ENCODE measurements at places on chromosomes 1 and 21. TPM values are rescaled to one million over a fixed set of nuclear protein-coding genes. Genes with fewer than 3 reads are reported as not detected.
A peak's percentile ranks its signal among the peaks of the same experiment; 100 is the strongest.

- no peak overlapping the region for H3K4me3 ChIP-seq
- no peak for DNase-seq
- H3K27ac ChIP-seq, result no peak overlapping the region
- no peaks in the 10 kb centered on the region for H3K27me3 ChIP-seq
- no peaks in the 10 kb centered on the region for H3K36me3 ChIP-seq
- H3K4me1 ChIP-seq, result no peaks in the 10 kb centered on the region
Measured at GRCh38 chr1:15326691-15327588, 79.9 kb downstream of the FHAD1 start.

- no peak for DNase-seq
- no peaks in the 10 kb centered on the region for H3K4me1 ChIP-seq
- no peak overlapping the region for H3K4me3 ChIP-seq
- H3K27me3 ChIP-seq, result no peaks in the 10 kb centered on the region
- H3K27ac ChIP-seq, result no peak overlapping the region
Measured at GRCh38 chr1:154386643-154387352, 18.3 kb upstream of the IL6R start.

DNA sequence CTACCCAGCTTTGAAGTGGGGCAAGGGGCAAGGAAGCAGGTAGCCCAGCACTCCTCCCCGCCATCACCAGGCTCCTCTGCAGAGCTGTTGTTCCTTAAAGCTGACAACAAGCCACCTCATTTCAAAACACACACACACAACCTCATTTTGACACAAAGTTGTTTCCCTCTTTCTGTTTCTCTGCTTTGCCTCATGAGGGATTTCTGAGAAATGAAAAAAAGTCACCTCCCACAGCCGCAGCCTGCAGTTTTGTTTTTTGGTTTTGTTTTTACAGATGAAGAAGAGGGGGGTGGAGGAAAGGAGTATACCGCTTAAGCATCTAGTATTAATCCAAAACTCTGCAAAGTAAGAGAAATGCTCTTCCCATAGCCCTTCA lies 12.1 kb downstream of the MCL1 start:
- peak overlapping the region; percentile 35 for H3K4me3 ChIP-seq
- no peaks in the 10 kb centered on the region for H3K36me3 ChIP-seq
- H3K27ac ChIP-seq, result peak overlapping the region; percentile 100
- no peak for DNase-seq
- peaks cover 41% of the 10 kb centered on the region for H3K4me1 ChIP-seq

GRCh38 chr1:41847733-41848132 lies 71.0 kb downstream of the HIVEP3 start:
- no peak overlapping the region for H3K27ac ChIP-seq
- H3K36me3 ChIP-seq, result no peaks in the 10 kb centered on the region
- H3K4me1 ChIP-seq, result no peaks in the 10 kb centered on the region
- no peaks in the 10 kb centered on the region for H3K27me3 ChIP-seq

- H3K4me1 ChIP-seq, result no peaks in the 10 kb centered on the region
- H3K36me3 ChIP-seq, result no peaks in the 10 kb centered on the region
- H3K27ac ChIP-seq, result no peak overlapping the region
- no peak overlapping the region for H3K4me3 ChIP-seq
- H3K27me3 ChIP-seq, result no peaks in the 10 kb centered on the region
Measured at GRCh38 chr1:93820554-93821422, 58.2 kb downstream of the DNTTIP2 start.

The NGF gene
- total RNA-seq, result 1.1 TPM

The NLRP3 gene
- total RNA-seq, result 1.4 TPM

DNA sequence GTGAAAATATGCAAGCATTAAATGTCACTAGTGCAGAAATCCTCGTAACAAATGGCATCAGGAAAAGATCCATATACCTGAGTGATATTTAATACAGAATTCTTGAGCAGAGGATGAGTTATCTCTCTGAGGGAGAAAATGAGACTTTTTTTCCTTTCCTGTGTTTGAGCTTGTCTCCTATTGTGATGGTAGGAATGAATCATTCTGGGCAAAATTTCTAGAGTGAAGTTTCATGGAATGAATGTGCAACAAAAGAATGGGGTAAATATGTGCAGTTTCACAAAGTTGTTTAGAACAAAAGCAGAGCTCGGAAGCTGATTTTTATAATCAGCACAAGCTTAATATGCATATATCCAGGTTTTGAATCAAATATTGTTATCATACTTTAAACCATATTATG lies 4.6 kb downstream of the CTPS1 start:
- H3K27ac ChIP-seq, result peak overlapping the region; percentile 35
- no peaks in the 10 kb centered on the region for H3K36me3 ChIP-seq
- H3K4me1 ChIP-seq, result no peaks in the 10 kb centered on the region
- no peak for DNase-seq
- H3K4me3 ChIP-seq, result no peak overlapping the region
- no peaks in the 10 kb centered on the region for H3K27me3 ChIP-seq

The LCE2B gene
- total RNA-seq, result not detected

DNA sequence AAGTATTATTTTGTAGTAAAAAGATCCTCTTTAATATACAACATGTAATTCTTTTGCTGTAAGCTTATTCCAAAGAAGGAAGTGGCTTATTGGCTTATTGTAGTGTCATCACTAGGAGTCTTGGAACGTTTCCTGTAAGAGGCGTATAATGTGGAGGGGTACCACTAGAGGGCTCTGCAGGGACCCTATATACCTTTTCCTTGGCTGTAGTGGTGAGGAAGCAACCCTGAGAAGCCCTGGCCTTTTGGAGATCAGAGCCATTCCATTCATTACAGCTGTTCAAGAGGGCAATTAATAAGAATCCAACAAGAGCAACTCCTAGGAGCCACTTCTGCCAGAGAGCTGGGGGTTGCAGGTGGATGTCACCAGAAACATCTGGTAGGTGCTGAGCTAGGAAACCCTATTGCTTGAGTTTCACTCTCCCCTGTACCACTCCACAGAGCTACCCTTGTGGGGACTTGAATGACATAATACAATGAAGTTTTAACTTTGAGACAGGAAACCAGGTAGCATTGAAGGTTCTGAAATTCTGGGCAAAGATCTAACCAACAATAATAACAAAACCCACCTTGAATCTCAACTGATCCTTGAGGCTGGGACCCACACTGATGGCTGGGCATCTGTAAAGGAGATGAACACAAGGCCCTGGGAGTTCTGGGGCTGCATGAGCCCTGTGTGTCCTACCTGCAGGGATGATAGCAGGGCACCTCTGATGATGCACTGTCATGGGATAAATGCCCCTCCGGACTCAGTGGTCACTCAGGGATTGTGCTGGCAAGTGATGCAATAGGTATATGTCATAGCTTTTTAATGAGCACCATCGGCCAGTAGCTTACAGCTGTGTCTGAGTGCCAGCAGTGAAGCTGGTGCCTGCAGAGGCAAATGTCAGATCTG lies 160.2 kb upstream of the COA6 start:
- H3K4me3 ChIP-seq, result no peak overlapping the region
- H3K36me3 ChIP-seq, result no peaks in the 10 kb centered on the region
- DNase-seq, result no peak
- no peaks in the 10 kb centered on the region for H3K4me1 ChIP-seq
- no peaks in the 10 kb centered on the region for H3K27me3 ChIP-seq

- no peak overlapping the region for H3K27ac ChIP-seq
- H3K27me3 ChIP-seq, result no peaks in the 10 kb centered on the region
- H3K4me3 ChIP-seq, result no peak overlapping the region
- no peaks in the 10 kb centered on the region for H3K4me1 ChIP-seq
- no peak for DNase-seq
- H3K36me3 ChIP-seq, result no peaks in the 10 kb centered on the region
Measured at GRCh38 chr1:207268337-207268736, 53.1 kb upstream of the CD55 start.

DNA sequence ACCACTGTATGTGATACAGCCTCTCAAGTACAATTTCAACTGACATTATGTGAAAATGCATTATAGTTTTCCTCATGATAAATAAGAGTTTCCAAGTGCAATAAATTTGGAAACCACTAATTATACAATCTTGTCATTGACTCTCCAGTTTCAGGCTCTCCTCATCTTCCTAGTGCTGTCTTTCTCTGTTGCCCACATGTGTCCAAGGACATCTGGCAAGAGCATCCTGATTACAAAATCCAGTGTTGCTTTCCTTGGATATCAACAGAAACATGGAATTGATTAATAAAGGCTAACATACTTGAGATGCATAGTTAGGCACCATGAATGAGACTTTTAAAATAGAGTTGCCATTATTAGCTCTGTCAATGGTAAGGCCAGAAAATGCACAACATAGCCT lies 15.6 kb upstream of the MAP10 start:
- H3K27me3 ChIP-seq, result no peaks in the 10 kb centered on the region
- DNase-seq, result no peak
- H3K27ac ChIP-seq, result no peak overlapping the region
- no peaks in the 10 kb centered on the region for H3K4me1 ChIP-seq
- no peak overlapping the region for H3K4me3 ChIP-seq

GRCh38 chr1:193310564-193310963 lies 124.2 kb upstream of the B3GALT2 start:
- H3K27ac ChIP-seq, result peak overlapping the region; percentile 46
- no peaks in the 10 kb centered on the region for H3K27me3 ChIP-seq
- H3K4me3 ChIP-seq, result no peak overlapping the region

DNA sequence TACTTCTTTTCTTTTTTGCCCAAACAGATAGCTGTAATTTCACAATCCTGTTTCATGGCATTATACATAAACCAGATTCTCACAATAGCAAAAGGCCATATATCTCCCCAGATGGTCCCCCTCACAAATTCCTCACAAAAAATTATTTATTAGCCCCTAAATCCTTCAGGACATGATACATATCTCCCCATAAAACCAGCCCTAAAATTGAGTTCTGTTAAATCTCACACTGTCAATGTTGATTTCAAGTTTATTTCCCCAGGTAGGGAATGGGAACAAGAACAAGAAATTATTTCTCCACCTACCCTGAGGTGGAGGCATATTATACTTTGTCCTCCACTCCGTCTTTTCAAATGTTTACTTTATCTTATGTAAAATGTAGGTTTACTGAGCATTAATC lies 163.4 kb upstream of the CHRM3 start:
- no peaks in the 10 kb centered on the region for H3K4me1 ChIP-seq
- no peak overlapping the region for H3K27ac ChIP-seq
- H3K36me3 ChIP-seq, result no peaks in the 10 kb centered on the region
- DNase-seq, result no peak

DNA sequence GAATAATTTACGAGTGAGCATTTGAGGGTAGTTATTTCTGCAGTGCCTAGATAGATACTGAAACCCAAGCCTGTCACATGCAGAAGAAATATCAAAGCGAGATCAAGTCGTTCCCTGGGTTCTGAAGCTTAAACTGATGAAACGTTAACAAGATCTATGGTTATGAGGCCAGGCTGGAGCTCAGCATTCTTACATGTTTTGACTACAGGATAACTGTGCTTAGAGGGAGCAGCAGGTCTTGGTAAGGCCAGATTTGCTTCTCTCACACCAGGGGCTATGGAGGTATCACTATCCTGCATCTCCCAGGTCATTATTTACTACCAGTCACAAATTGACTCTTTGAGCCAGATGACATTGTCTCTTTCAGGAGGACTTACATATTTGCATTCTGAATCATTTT lies 1401.4 kb upstream of the PRMT6 start:
- H3K4me3 ChIP-seq, result no peak overlapping the region
- no peak overlapping the region for H3K27ac ChIP-seq
- H3K36me3 ChIP-seq, result no peaks in the 10 kb centered on the region
- H3K27me3 ChIP-seq, result no peaks in the 10 kb centered on the region
- no peak for DNase-seq

- no peak overlapping the region for H3K4me3 ChIP-seq
- H3K27me3 ChIP-seq, result no peaks in the 10 kb centered on the region
- no peak overlapping the region for H3K27ac ChIP-seq
- peaks cover 20% of the 10 kb centered on the region for H3K4me1 ChIP-seq
Measured at GRCh38 chr1:21619375-21619947, 49.7 kb downstream of the RAP1GAP start.

GRCh38 chr1:61904354-61904753 lies 162.1 kb downstream of the PATJ start:
- no peak overlapping the region for H3K27ac ChIP-seq
- no peaks in the 10 kb centered on the region for H3K36me3 ChIP-seq
- H3K4me1 ChIP-seq, result no peaks in the 10 kb centered on the region
- no peak for DNase-seq
- no peak overlapping the region for H3K4me3 ChIP-seq

The TBX19 gene
- total RNA-seq, result 1.9 TPM

- H3K4me3 ChIP-seq, result peak overlapping the region; percentile 90
- no peaks in the 10 kb centered on the region for H3K27me3 ChIP-seq
- peaks cover 5% of the 10 kb centered on the region for H3K4me1 ChIP-seq
- H3K36me3 ChIP-seq, result no peaks in the 10 kb centered on the region
- peak overlapping the region; percentile 90 for H3K27ac ChIP-seq
Measured at GRCh38 chr1:94538243-94538827, 3.2 kb downstream of the F3 start.

DNA sequence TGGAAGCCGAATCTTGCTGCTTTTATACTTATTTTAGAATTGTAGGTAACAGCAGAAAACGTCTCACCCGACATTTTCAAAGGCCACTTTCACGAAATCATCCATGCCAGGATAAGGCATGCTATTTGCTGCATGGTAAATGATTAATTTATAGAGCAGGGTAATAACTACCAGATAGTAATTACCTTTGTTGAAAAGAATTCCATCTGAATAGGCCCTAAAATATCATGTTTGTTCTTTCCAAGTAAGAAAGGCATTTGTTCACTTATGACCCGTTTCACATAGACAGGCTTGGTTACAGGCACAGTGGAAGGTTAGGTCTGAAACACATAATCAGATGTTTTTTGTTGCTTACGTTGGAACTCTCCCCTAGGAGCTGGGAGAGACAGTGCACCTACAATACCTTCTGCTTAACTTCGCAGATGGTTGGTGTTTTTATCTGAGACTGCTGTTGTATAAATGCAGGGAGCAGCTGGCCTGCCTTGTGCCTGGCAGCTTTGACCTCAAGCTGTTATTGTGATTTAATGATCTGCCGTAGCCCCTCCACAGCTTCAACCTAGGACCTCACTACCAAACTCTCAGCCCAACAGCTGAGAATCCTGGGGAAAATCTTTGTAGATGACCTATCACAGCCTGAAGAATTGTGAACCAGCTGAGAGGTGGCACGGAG lies 1.6 kb downstream of the SLC44A3 start:
- DNase-seq, result no peak
- H3K36me3 ChIP-seq, result no peaks in the 10 kb centered on the region
- H3K4me1 ChIP-seq, result peaks cover 4% of the 10 kb centered on the region
- H3K27me3 ChIP-seq, result no peaks in the 10 kb centered on the region

DNA sequence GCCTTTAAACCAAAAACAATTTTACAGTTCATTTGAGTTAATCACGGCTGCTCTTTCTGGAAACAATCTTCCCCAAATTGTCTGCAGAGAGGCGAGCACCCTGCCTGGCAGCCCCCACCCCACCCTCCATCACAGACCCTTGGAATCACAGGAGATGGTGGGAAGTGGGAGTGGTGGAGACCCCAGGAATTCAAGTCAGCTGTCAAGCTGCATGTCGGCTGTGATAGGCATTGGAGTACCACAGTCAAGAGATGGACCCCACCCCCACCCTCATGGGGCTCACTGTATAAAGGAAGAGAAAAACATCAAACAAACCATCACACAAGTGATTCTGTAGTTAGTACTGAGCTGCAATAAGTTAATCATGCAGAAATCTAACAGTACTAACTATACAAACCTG lies 360.4 kb downstream of the MATN1 start:
- no peak for DNase-seq
- H3K27me3 ChIP-seq, result no peaks in the 10 kb centered on the region
- no peaks in the 10 kb centered on the region for H3K4me1 ChIP-seq
- no peak overlapping the region for H3K27ac ChIP-seq

- H3K4me3 ChIP-seq, result no peak overlapping the region
- H3K27me3 ChIP-seq, result peaks cover 4% of the 10 kb centered on the region
- no peak overlapping the region for H3K27ac ChIP-seq
- DNase-seq, result no peak
Measured at GRCh38 chr1:34688006-34688741, 66.7 kb upstream of the GJB5 start.

- H3K27ac ChIP-seq, result no peak overlapping the region
- H3K4me3 ChIP-seq, result no peak overlapping the region
- H3K36me3 ChIP-seq, result peaks cover 3% of the 10 kb centered on the region
Measured at GRCh38 chr1:227736814-227737432, 1.7 kb downstream of the SNAP47 start.

The S100A7 gene
- total RNA-seq, result not detected

All from prostate gland (tissue), 2 donors.